Left lobe of liver (tissue), 2 donors: ENCODE measurements at places on chromosomes 12 and 14. TPM values are rescaled to one million over a fixed set of nuclear protein-coding genes. Genes with fewer than 3 reads are reported as not detected.
A peak's percentile ranks its signal among the peaks of the same experiment; 100 is the strongest.

GRCh38 chr14:50831726-50832168, 785 bp upstream of the NIN start:
- no peak for DNase-seq

- no peak for DNase-seq
Observed at GRCh38 chr12:11174022-11174421, 3.0 kb downstream of the SMIM10L1 start.

- DNase-seq, result peak; percentile 76
Observed at GRCh38 chr12:26126340-26127284, 1.8 kb upstream of the BHLHE41 start.

GRCh38 chr12:753611-754472, 1.5 kb downstream of the WNK1 start:
- DNase-seq, result peak; percentile 74

GRCh38 chr12:64696080-64696741, 63.0 kb downstream of the GNS start:
- DNase-seq, result no peak

GRCh38 chr12:121657305-121658008, 12.0 kb downstream of the MORN3 start:
- no peak for DNase-seq

- no peak for DNase-seq
Observed at GRCh38 chr12:1666215-1666614, 24.7 kb upstream of the ADIPOR2 start.

DNA sequence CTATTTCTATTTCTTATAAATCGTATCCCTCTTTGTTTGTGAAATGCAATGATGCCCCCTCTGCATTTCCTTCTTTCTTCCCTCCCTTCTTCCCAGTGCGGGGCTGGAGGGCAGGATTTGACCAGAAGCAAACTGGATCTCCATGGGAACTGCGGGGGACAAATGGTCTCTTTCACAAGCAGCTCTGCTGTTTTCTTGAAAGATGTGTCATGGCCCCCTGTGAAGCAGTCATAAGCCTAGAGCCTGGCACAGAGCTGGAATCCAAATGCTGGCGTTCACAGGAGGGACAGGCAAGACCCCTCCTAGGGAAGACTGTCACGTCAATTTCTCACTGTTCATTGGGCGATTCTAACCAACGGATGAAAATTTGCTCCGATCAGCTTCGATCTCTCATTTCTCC, 203.5 kb upstream of the NOS1 start:
- no peak for DNase-seq

DNA sequence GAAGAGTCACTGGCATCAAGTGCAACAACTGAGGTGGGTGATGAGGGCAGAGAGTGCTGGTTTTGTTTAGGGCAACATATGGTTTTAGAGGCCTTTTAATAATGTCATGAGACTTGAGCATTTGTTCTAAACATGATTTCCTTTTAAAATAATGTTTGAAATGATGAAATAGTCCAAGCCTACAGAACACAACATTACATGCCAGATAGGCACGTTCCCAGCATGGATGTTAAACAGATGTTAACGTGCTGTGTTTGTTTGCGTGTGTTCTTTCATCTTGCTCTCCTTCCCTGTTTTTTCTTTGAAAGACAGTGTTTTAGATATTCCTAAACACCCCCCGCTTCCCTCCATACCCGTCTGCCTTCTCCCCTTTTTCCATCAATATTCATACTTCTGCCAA, 82.3 kb downstream of the RGS6 start:
- DNase-seq, result no peak

Gene PLD4
- total RNA-seq, result not detected
